ENCODE measurements at places on chromosomes 12 and 14.

DNA sequence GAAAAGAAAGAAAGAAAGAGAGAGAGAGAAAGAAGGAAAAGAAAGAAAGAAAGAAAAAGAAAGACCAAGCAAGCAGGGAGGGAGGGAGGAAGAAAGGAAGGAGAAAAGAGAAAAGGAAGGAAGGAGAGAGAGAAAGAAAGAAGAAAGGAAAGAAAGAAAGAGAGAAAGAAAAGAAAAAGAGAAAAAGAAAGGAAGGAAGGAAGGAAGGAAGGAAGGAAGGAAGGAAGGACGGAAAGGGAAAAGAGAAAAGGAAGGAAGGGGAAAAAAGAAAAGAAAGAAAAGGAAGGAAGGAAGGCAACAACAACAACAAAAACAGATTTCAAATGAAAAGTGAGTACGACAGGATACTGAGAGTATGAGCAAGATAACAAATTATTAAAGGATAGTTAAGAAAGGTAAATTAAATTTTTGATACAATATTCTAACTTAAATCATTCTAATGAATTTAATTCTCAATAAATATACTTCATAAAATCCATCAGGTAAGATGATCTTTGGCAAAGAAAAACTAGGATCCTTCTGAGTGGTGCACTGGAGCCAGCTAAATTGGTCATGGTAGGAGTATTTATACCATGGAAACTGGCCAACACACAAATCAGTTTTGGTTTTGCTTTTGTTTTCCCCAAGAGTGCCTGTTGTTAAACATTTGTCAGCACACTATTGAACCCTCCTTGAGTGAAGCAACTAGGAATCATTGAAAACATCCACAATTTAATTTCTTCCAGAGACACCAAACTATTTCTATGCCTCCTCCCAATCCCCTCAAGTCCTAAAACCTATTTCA, 56.1 kb upstream of the DYRK2 start:
- DNase-seq, result no peak

- no peak for DNase-seq
Measured at GRCh38 chr12:110600254-110600653, 13.7 kb upstream of the TCTN1 start.

DNA sequence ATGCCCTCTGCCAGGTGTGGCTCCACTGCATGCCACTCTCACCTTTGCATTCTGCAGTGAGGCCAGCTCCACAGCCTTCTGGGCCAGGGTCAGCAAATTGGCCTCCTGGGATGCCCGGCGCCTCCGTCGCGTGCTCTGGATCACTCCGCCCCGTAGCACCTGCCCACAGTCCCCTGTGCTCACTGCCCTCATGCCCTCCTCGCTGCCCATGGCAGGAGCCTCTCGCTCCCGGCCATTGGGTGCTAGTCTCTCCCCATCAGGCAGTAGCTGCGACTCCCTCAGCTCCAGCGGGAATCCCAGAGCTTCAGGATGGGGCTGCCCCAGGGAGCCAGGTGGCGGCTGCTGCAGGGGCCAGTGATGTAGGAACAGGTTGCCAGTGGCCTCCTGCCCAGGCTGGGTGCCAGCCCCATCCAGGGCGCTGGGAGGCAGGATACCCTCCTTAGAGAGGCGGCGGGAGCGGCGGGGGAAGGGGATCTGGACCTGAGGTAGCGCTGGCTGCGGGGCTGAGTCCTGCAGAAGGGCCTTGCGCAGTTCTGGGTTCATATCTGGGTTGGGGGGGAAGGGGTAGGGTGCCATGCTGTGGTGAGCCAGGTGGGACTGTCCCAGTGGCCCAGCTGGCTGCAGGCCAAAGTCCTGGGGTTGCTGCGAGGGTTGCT, 24.5 kb upstream of the PNMA1 start:
- DNase-seq, result no peak

DNA sequence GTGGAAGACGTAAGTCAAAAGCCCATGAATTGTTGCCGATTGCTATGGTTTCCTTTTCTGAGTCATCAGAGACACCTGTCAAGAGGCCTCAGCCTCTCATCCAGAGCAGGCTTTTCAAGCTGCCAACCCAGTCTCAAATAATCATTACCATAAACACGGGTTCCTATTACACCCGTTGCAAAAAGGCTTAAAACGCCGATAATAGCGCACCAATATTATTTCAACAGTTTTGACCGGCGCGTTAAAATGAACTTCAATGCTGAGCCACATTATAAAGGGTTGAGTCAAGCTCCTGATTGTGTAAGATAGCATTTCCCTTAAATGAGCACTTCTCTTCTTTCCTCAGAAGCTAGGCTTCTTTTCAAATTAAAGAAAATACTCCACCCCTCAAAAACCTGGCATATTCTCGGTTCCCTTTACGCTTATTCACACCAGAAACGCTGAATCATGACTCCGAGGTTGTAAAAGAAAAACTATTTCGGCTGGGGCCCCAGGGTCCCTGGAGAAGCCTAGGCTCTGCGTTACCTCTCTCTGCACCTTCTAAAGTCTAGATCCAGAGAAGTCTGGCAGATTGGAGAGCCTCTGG, 1.4 kb downstream of the TMTC1 start:
- no peak for DNase-seq
